ENCODE measurements at places on chromosomes 1 and 21.

DNA sequence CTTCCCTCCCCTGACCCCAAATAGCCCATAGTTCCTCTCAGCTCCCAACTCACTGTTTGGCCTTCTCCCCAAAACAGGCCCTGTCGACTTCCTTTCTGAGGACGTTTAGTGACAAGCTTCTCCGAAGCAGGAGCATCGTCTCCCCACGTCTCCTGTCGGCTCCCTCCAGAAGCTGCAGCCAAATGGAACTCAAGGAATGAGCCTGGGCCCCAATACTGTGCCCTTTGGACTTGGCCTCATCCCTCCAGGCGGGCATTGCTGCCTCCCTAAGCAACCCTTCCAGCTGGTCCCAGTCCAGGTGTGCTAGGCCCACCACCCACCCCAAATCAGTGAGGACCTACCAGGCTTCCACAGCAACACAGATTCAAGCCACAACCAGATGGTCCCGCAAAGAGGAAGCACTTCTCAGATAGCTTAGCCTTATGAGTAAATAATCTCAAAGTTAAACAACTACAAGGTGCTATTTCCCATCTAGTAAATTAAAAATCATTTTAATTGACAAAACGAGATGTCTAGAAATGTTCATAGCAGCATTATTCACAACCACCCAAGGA, 33.0 kb downstream of the ACOT7 start:
- no peak for DNase-seq

- DNase-seq, result no peak
Measured at GRCh38 chr1:22755641-22756040, 45.0 kb downstream of the EPHB2 start.

DNA sequence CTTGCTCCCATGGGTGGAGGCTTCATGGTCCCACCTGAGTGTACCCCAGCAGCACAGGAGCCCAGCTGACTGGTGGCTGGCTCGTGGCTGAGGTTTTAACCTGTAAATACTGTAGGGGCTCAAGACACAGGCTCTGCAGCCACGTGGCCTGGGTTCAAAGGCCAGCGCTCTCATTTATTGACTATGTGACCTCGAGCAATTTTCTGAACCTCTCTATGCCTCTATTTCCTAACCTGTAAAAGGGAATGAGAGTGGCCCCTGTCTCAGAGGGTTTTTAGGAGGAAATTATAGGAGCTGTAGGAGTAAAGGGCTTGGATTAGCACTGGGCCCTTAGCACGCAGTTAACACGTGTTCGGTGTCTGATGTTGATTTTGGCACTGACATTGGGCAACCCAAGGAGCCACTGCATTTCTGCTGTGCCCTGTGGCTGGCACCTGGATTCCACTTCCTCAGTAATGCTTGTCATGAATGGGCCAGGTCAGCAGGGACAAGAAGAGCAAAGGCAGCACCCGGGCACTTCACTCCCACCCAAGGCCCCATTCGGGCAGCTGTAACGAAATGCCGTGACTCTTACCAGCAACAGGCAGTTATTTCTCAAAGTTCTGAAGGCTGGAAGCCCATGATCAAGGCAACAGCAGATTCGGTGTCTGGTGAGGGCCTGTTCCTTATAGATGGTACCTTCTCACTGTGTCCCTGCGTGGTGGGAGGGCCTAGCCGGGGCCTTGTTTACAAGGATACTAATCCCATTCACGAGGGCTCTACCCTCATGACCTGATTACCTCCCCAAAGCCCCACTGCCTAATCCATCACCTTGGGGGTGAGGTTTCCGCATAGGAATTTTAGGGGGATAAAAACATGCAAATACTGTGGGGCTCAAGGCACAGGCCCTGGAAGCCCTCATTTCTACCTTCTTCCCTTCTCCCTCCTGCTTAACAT, 25.2 kb downstream of the ARHGEF10L start:
- no peak for DNase-seq

- DNase-seq, result no peak
Measured at GRCh38 chr1:87706203-87706602, 377.5 kb downstream of the LMO4 start.

- no peak for DNase-seq
Measured at GRCh38 chr1:119006406-119007279, 18.5 kb upstream of the TBX15 start.

- DNase-seq, result no peak
Measured at GRCh38 chr1:51750218-51750617, 128.3 kb downstream of the NRDC start.

DNA sequence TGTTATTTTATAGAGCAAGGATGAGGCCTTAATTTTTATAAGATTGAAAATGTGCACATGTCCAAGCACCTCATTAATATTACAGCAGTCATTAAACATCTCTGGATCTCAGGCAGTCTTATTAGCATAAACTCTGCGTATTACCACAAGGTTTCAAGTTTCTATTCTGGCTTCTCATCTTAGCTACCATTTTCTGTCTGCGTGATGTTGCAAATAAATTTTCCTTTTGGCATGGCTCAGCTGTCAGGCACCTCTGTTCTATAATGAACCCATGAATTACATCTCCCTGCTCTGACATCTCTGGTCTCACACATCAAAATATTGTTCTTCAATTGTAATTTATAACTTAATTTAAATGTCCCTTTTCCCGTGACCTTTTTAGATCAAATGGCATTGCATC, 156.5 kb downstream of the SLC45A1 start:
- DNase-seq, result no peak

DNA sequence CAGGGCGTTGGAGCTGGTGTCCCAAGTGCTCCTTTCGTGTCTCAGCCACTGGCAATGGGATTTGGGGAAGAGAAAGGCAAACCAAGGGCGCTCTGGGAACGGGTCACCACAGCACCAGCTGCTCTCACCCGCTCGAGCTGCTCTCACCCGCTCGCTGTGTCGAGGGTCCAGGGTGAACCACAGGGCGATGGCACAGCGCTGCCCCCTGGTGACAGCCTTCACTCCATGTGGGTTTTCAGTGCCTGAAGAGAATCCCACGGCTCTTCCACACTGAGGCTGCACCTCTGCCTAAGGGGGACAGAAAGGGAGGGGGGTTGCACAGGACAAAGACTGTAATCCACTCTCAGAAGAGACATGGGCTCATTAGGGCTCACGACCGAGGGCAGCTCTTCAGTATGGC, 7.1 kb upstream of the CLDN19 start:
- DNase-seq, result no peak

GRCh38 chr1:23558140-23558871, 995 bp downstream of the ID3 start:
- no peak for DNase-seq

- DNase-seq, result no peak
Measured at GRCh38 chr1:236027104-236027503, 37.8 kb downstream of the NID1 start.

DNA sequence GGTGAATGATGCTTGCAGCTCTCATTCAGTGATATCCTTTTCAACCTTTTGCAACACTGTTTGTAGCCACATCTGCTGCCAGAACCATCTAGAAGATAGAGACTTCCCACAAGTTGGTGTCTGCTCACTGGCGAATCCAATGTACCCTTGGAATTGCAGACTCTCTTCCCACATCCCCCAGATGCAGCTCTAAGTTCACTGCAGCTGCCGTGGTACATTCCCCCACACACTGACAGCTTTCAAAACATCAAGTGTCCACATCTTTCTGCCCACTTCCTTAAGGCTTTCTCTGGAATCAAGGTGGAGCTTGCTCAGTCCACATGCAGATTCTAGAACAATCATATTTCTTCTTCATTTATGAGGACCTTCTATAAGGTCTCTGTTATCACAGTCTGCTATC, 99.2 kb downstream of the PLPPR4 start:
- no peak for DNase-seq

GRCh38 chr1:75841421-75841820, 44.7 kb downstream of the MSH4 start:
- DNase-seq, result no peak

GRCh38 chr1:47793563-47793962, 203.6 kb downstream of the TRABD2B start:
- DNase-seq, result no peak

- no peak for DNase-seq
Measured at GRCh38 chr1:44646261-44647110, 27.8 kb downstream of the TMEM53 start.

- DNase-seq, result no peak
Measured at GRCh38 chr21:41956926-41957729, 3.3 kb upstream of the C2CD2 start.

GRCh38 chr1:35642471-35642955, 1.2 kb upstream of the PSMB2 start:
- DNase-seq, result peak; percentile 4

DNA sequence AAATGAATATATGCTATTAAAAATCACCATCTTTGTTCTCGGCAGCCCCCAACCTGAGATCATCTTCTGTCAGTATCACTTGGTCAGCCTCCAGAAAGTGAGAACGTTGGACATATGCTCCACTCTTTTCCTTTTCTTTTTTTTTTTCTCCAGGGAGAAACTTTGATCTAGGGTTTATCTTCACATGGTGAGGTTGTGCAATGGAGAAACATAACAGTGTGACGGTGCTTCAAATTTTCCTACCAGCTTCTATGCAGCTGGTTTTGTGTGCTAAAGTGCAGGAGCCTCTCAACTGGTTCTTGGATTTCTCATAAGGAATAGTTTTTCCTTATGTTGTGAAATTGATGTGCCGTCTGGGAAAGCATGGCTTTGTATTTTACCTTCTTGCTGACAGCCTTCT, 1202.9 kb downstream of the NCAM2 start:
- no peak for DNase-seq

- DNase-seq, result no peak
Measured at GRCh38 chr1:101373570-101373969, 136.8 kb downstream of the S1PR1 start.

GRCh38 chr1:3872546-3872945, 15.3 kb downstream of the DFFB start:
- no peak for DNase-seq

DNA sequence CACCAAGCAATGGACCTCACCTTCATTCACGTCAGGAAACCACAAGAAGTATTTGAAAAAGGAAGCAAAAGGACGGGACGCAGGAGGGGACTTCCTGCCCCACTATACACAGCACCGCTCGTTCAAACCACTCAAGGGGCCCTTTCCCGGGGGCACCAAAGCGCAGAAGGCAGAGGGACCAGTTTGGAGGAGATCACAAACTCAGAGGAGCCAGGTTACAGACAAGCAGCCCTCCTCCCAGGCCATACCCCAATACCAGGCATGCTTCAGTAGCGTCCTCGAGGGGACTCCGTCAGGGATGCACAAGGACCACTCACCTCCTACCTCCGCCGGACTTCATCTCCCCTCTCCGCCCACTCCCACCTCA, 685 bp downstream of the CRTC2 start:
- DNase-seq, result no peak

- DNase-seq, result no peak
Measured at GRCh38 chr1:203116091-203116820, 11.3 kb upstream of the ADORA1 start.

- no peak for DNase-seq
Measured at GRCh38 chr1:154174654-154175053, 17.2 kb downstream of the TPM3 start.

- no peak for DNase-seq
Measured at GRCh38 chr1:92708368-92708950, 76.4 kb downstream of the EVI5 start.

DNA sequence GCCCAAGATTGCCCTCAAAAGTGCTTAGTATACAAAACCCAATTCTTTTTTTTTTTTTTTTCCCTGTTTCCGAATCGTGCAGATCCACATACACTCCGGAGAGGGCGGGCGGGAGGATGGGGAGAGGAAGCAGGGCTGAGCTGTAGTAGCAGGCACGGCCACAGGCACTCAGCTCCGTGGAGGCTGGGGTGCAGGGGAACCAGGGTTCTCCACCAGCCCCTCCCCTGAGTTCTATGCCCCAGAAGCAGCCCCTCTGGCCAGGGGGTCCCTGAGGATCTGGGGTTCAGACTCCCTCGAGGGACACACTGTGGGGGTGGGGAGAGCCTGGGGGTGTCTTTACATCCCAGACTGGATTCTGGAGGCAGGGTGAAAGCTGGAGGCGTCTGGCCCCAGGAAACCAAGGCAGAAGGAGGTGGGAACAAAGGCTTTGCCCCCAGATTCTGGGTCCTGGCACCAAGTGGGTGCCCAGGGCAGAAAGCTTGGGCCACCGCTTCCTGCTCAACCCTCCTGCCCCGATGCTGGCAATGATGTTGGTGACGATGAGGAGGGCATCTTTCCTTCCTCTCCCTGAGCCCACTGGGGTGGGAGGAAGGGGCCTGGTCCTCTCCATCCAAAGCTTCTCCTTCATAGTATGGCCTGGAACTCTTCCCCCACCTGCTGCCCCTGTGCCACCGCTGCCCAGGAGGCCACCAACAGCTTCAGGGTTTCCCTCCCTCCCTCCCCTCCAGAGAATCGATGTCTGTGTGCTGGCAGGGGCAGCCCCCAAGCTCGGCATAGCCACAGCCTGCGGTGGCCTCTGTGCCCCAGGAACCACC, 106.4 kb upstream of the TARDBP start:
- no peak for DNase-seq

GRCh38 chr1:244049162-244050013, 1.7 kb upstream of the ZBTB18 start:
- peak; percentile 8 for DNase-seq
